Cerebellar nuclear complex (tissue), 1 donor: ENCODE measurements at places on chromosomes 13 and 19.

GRCh38 chr19:42480335-42481095, 37.8 kb upstream of the CXCL17 start:
- no peak for DNase-seq

DNA sequence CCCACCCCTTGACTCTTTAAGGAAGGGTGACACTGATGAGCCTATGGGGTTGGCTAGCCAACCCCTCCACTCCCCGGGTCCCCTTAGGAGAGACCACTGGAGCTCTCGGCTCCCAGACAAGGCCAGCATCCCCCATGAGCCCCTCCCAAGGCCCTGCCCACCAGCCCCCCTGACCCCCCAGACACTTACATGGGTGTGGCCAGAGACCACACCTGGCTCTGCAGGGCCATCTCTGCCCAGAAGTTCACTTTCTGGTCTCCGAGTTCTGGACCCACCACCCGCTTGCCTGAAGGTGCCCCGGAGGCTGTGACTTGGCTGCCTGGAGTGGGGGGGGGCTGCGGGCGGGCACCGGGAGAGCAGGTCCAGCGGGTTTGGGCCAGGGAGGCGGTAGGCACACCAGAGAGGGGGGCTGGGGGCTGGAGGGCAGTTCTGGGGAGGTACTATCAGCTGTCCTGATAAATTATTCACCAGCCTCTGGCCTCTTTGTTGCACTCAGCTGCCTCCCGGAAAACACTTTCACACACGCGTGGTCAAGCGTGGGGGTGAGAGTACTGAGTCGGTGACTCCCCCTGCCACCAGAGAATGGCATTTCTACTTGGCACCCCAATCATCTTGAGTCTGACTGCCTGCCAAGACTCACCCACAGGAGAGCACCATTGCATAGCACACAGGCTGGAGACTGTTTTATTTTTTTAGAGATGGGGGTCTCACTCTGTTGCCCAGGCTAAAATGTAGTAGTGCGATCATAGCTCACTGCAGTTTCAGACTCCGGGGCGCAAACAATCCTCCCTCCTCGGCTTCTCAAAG, at the start of gene PALM3:
PALM3 (minus strand) TSS at position 326 of the 807 bp plus-strand sequence; CDS start at position 230, 96 bp downstream.
- DNase-seq = no peak

DNA sequence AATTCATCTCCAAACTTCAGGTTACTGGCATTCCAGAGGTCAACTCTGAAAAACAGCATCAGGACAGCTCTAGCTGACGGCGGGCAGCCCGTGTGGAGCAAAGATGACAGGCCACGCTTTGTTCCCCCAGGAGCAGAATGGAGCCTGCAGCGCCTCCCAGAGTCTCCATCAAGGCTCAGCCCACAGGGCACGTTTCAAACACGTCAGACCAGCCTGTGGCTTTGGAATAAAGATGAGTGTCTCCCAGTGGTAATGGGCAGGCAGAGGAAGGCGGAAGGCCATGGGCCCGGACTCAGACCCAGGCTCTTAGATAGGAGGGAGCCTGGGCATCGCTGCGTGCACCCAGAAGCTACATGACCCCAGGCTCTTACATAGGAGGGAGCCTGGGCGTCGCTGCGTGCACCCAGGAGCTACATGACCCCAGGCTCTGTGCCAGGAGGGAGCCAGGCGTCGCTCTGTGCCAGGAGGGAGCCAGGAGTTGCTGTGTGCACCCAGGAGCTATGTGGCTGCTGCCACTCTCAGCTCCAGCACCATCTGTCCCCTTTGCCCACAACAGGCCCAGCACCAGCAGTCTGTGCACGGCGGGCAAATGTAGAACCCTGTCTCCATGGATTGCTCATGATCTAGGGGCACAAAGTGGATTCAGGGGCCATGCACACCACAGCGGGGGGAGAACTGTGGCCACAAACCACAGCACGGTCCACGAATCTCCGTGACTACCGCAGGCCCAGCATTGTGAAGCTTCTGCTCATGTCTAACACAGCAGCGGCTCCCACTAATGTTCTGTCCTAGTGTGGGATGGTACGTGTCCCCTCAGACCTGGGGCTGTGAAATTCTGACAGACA, 47.8 kb upstream of the C13orf46 start:
- no peak for DNase-seq

- DNase-seq = no peak
These were observed 39.3 kb upstream of the RGCC start for GRCh38 chr13:41418027-41418426.

- no peak for DNase-seq
These were observed 3.8 kb downstream of the GJB2 start for GRCh38 chr13:20188667-20189553.

DNA sequence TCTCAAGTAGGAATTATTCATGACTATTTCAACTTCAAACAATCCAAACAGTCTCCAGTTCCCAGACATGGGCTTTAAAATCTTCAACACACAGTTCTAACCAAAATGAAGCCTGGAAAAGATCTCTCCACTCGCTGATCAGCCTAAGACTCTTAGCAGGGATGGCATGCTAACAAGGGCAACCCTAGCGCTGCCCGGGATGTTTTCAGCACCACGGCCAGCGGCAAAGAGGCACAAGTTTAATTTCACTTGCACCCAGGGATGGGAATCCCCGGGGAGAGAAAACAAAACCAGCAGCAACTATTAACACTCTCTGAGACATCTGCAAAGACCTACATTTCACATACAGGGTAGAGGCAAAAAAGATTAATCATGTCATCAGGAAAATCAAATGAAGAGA, 43.0 kb downstream of the CACNA1A start:
- no peak for DNase-seq

DNA sequence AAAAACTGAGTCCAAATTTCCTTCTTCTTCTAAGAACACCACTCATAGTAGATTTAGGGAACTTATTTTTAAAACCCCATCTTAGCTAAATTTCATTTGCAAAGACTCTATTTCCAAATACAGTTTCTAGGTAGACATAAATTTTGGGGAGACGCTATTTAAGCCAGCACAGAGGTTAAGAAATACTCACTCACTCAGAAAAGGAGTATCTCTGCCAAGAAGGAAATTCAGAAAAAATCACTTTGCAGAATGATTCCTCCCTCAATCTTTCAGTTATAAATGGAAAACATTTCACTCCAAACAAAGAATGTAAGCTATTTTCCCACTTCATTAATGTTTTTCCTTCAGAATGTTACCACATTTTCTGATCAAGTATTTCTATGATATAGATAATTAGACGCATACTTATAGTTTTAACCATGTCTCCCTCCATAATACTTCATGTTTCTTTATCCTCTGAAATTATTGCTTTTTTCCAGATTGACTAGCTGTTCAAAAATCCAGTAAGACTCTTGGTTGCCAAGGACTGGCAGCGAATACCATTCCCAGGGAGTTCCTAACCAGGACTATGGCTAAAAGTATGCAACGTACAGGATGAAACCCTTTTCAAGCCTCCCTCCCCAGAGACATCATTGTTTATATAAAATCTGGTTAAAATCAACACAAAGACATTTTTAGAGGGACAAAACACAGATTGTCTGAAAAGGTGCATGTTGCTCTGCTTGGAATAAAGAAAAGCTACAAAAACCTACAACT, 52.5 kb upstream of the RXFP2 start:
- no peak for DNase-seq

GRCh38 chr19:15869109-15869555, 28.7 kb downstream of the CYP4F2 start:
- no peak for DNase-seq

GRCh38 chr13:33144358-33144784, 128.1 kb downstream of the KL start:
- no peak for DNase-seq

DNA sequence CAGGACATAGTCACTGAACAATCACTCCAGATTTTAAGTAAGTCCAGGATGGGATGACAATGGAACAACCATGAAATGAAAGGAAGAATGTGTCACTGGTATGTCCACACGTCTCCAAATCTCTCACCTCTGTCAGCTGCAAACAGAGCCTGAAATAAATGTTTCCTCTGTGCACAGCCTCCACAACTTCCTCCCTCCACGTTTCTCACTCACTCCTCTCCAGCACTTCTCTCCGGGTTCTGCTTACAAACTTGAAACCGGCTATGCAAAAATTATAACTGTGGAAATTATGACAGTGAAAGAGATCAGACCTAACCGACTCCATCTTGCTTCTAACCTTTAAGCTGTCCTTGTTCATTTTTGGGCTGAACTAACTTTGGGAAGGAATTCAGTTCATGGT, 35.0 kb upstream of the ALOX5AP start:
- no peak for DNase-seq

- no peak for DNase-seq
These were observed 5.3 kb upstream of the CFAP97D2 start for GRCh38 chr13:114173745-114174144.

- DNase-seq = no peak
These were observed 1547.8 kb downstream of the EFNB2 start for GRCh38 chr13:104987621-104988020.
